ENCODE measurements at places on chromosomes 2 and 18.

DNA sequence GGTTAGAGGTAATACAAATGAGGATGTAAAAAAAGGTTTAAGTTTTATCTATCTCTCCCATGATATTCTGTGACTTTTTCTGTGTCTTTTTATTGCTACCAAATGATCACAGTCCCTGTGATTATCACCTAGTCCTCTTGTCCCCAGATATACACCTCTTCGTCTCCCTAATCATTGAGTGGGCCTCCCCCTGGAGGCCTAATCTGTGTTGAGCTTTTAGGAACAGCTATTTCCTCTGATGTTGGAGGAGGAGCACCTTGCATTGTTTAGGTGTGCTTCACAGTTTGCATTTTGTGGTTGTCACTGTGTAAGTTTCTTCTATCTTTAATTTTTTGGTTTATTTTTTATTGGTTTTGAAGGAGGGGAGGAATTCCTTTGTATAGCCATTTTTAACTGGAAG lies 33.3 kb downstream of the CCDC85A start:
- no peak for DNase-seq

DNA sequence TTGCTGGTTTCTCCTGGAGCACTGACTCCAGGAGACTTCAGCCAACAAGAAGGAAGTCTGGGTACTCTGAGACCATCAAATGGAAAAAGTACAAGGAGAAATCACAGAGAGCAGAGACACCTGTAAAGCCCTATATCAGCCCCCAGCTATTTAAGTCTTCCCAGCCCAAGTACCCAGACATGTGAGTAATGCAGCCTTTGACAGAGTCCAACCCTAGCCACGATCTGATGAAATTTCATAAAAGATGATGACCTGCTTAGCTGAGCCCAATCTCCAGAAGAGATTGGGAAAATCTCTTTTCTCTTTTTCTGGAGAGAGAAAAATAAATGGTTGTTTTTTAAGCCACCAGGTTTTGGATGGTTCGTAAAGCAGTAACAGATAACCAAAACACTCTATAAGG lies 196.6 kb downstream of the NBAS start:
- DNase-seq, result no peak

DNA sequence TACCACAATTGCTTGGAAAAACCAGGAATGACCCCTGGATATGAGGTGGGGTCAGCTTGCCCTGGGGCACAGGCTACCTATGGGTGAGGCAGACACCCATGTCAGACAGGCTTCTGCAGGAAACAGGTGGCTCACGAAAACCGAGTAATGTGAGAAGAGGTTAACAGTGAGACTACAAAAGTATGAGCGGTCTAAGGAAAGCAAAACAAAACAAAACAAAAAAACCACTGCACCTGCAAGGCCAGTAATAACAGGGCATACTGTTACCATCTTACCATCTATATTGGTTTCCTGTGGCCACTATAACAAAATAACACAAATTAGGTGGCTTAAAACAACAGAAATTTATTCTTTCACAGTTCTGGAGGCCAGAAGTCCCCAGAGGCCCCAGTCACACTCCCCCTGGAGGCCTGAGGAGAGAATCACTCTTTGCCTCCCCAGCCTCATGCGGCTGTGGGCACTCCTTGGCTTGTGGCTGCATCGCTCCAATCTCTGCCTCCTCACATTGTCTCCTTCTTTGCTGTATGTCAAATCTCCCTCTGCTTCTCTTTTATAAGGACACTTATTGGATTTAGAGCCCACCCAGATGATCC lies 86.6 kb upstream of the EPC2 start:
- DNase-seq, result no peak

DNA sequence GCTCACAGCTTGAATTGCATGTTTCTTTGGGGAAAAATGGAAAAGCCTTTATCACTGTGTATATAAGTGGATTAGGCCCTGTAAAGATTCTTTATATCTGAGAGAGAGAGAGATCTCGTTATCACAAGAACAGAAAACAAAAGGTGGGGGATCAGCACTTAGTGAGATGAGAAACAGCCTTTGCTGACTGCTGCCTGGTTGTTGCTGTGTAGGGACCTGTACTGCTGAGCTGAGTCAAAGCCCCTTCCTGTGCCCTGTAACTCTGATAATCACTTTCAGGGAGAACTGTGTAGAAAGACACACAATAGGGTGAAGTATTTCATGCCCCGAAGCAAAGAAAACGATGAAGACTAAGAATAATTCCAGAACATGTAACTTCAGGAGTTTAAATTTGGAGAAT lies 30.6 kb upstream of the FAM237A start:
- DNase-seq, result no peak

DNA sequence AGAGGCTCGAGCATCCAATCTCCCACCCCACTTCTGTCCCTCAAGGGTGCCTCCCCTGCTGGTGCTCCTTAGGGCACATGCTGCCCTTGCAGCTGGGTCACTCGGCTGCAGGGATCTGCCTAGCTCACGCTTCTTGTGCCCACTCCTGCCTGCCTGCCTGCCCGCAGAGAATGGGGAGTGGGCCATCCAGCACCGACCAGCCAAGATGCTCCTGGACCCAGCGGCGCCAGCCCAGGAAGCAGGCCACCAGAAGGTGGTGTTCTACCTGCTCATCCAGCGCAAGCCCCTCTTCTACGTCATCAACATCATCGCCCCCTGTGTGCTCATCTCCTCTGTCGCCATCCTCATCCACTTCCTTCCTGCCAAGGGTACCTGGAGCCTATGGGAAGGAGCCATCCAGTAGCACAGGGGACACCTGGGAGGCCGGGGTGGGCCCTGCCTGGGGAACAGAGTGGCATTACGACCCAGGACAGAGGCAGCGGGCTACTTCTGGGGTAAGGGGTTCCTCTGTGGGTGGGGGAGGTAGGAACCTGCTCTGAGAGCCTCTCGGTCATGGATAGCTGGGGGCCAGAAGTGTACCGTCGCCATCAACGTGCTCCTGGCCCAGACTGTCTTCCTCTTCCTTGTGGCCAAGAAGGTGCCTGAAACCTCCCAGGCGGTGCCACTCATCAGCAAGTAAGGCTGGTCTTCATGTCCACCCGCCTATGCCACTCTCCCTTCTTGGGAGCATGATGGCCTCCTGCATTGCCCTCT lies 3.4 kb downstream of the CHRNG start:
- no peak for DNase-seq

GRCh38 chr2:216695401-216695821 lies at the start of gene IGFBP5:
IGFBP5 (minus strand) TSS chr2:216695549; CDS start chr2:216694775, 774 bp downstream.
- peak; percentile 95 for DNase-seq

- DNase-seq, result no peak
These were observed 323.9 kb downstream of the SLC8A1 start for GRCh38 chr2:40127890-40128557.

GRCh38 chr2:40606862-40607261 lies 155.0 kb upstream of the SLC8A1 start:
- DNase-seq, result no peak

DNA sequence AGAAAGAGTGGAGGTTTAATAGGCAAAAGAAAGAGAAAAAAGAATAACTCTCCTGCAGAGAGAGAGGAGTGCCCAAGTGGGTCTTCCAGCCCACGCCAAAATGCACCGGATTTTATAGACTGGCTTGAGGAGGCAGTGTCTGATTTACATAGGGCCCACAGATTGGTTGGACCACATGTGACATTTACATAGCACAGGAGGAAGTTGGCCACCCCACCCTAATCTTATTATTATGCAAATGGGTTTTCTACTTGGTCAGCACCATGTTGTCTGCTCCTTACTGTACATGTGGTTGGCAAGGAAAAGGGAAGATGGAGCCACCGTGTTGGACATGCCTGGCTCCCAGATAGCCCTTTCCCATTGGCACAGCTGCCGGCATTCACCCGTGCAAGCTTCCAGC lies 56.8 kb downstream of the SP110 start:
- DNase-seq, result peak; percentile 70
